ENCODE measurements at places on chromosomes 3 and 15.

- DNase-seq, result no peak
Measured at GRCh38 chr15:74809956-74810355, 2.7 kb upstream of the LMAN1L start.

GRCh38 chr3:72821161-72821781, 27.0 kb downstream of the SHQ1 start:
- peak; percentile 17 for DNase-seq

DNA sequence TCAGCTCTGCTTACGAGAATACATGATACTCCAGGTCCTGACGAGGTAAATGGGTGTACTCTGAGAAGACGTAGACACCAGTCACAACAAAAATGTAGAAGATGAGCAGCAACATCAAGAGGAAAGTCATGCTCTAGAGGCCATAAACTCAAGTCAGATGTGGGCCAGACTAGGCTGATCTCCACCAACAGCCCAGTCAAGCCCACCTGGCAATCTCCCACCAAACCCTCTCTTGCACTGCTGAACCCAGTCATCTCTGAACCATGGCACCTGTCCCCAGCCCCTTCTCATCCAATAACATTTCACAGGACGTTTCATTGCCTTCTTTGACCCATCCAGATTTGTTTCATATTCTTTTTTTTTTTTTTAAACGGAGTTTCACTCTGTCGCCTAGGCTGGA, 10.8 kb upstream of the PDIA3 start:
- no peak for DNase-seq

- DNase-seq, result peak; percentile 13
Measured at GRCh38 chr3:127684871-127685707, 12.3 kb downstream of the ABTB1 start.

DNA sequence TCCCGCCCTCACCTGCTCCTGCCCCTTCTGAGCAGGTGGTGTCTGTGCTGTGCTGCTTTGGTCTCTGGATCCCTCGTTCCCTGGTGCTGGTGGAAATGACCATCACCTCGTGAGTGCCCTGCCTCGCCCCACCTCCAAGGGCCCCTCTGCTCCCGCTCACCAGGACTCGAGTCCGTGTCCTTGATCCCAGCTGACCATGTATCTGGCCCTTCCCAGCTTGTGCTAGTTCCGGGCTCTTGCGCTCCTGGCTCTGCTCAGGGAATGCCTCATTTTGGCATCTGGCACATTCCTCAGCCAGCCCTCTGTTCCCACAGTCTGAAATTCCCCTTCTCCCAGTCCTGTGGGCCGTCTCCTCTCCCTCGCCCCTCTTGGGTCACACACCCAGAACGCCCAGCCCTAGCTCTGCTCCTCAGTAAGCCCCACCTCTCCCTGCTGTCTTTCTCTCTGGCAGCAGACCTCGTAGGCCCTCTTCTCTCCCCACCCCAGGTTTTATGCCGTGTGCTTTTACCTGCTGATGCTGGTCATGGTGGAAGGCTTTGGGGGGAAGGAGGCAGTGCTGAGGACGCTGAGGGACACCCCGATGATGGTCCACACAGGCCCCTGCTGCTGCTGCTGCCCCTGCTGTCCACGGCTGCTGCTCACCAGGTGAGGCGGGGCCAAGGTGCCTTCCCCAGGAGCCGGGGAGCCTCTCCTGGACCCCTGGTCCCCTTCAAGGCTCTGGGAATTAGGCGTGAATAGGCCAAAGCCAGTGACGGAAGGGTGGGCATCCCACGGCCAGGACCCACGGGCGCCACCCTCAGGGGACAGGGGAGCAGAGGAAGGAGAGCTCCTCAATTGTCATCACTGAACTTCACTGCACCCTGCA, 11.5 kb downstream of the SLC51A start:
- DNase-seq, result no peak

Measured in CD4-positive, alpha-beta T cell treated with Interleukin-15 for 1 hour (primary cell).